ENCODE measurements at places on chromosomes 5 and 9.

- peak; percentile 15 for DNase-seq
Observed at GRCh38 chr5:90528601-90529193, 687 bp downstream of the LYSMD3 start.

DNA sequence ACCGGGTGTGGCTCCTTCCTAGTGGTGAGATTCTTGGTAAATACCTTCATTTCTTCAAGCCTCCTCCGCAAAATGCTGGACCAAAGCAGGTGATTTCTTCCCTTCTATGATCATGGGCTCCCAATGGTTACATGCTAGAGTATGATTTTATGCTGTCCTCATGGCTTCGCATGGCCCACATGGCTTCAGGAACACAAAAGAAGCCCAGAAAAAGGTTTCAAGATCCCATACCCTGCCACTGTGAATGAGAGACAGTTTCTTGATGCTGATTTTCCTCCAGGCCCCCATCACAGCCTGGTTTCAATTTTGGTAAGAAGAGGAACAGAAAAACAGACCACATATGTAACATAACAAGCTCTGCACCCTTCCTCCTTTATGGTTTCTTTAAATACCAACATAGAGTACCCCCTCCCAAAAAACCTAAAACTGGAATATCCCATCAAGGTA, 2.4 kb upstream of the RXFP3 start:
- DNase-seq, result no peak

DNA sequence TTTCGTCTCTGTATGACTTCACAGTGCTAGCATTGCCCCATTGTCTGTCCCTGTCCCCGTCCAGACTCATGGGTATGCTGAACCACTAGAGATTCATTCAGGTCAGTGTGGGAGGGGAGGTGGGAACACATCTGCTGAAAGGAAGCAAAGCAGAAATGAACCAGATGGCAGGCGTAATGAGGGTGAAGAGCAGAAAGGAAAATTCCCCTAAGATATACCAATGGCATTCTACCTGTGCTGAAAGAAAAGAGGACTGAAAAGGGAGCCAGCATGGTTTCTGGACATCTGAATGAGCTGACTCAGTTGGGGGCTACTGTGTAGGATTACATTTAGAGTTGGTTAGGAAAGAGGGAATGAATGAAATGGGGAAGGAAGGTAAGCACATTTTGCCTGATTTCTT, 678.7 kb downstream of the MAT2B start:
- no peak for DNase-seq

DNA sequence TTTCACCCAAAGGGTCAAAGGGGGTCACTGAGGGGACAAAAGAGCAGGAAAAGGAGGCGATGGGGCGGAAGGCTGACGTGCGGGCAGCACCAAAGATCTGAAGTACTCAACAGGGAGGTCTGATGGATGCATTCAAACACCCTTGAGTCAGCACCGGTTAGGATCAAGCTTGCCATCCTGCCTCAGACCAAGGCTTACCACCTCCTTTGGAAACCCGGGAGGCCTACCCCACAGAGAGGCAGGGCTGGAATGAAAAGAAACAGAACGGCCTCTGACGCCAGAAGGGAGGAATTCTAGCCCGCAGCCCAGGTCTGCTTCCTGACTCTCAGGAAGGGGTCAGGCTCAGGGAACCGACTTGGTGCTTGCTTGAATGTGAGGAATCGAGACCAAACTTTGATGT, 125.6 kb downstream of the PAPPA start:
- DNase-seq, result no peak

GRCh38 chr5:36417221-36417620, 115.5 kb upstream of the RANBP3L start:
- DNase-seq, result no peak

DNA sequence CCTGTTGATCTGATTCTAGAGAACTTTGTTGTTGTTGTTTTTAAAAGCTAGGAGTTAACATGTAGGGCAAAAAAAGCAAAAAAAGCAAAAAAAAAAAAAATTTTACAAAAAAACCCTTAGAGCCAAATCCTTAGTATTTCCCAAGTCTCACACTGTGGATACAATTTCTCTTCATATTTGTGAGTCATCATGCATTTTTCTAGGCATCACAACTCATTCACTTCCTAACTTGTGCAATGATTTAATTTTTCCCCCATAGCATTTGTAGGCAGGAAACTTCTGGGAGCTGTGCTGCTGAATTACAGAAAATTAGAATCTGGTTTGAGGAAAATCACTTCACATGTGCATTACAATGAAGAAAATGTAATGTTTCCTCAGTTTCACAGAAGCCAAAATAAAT, 91.9 kb downstream of the MARCHF3 start:
- DNase-seq, result no peak

- DNase-seq, result no peak
Observed at GRCh38 chr5:171367424-171368370, 20.0 kb upstream of the NPM1 start.

- DNase-seq, result no peak
Observed at GRCh38 chr5:112161392-112161748, 257.7 kb downstream of the EPB41L4A start.

DNA sequence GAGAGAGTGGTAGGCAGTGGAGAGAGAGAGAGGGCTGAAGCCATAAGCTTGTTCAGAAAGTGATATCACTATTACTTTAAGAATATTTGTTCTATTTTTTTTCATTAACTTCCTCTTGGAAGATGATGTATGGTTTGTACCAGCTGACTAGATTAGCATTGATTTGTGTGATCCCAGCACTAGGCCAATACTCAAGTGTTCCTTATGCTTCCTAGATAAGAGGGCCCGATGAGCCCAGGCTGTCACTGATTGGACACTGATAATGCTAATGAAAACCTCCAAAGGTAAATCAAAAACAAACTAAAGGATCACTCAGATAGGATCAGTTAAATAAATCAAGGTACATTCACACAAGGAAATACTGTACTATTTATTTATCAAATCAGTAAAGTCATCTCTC, 52.7 kb upstream of the OTULINL start:
- no peak for DNase-seq

GRCh38 chr5:62483556-62483955, 71.0 kb downstream of the IPO11 start:
- DNase-seq, result no peak

GRCh38 chr5:113161806-113162205, 185.2 kb downstream of the DCP2 start:
- DNase-seq, result no peak

DNA sequence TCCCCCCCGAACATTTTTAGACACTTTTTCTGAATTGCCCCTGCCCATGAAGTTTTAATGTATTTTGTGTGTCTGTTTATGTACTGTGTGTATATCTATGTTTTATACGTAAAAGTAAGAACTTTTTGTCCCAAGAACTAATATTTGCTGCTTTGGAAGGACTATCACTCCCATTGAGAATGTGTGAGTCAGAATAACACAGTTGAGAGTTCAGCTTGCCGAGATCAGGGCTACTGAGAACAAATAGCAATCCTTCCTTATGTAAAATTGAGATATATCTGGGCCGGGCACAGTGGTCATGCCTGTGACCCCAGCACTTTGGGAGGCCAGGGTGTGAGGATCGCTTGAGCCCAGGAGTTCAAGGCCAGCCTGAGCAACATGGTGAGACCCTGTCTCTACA, 11.3 kb downstream of the GTF3C4 start:
- DNase-seq, result no peak

- peak; percentile 79 for DNase-seq
Observed at GRCh38 chr5:181181650-181182565, 23.1 kb downstream of the TRIM7 start.

DNA sequence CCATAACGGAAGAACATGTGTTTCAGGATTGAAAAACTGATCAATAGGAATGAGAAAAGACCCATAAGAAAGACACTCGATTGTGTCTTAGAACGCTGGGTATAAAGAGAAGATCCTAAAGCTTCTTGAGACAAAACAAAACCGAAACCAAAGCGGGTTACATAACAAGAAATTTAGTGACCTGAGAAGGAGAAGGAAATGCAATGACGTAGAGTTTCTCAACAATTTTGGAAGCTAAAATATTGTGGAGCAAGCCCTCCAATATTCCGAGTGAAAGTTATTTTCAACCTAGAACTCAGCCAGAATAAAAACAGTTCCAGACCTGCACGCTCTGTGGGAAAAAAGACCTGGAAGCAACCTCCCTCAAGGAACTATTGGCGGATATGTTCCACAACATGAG, 81.9 kb upstream of the FREM1 start:
- peak; percentile 28 for DNase-seq

DNA sequence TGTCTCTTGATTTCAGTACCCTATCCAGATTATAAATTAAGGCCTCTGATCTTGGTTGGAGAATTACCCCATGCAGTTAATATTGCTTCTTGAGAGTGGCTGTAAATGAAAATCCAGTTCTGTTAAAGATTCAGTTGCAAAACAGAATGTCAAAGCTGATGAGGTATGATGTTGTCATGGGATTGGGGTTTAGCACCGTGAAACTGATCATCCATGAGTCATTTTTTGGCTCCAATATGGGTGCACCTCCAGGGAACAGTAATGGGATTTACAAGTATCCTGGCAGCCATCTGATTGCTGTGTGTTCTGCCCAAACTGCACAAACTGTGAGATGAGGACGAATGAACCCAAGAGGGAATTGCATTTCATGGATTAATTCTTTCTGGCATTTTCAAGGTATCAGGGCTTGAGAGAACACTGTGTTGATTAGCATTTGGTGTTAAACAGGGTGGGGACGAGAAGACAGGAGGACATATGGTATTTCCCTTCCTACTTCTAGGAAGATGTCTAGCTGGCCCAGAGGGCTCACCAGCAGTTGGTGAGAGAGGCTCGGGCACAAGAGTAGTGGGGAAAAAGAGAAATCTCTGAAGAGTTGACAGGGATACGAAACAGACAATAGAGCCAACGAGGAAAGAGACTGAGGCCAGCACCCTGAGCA, 214.7 kb downstream of the GAS1 start:
- no peak for DNase-seq
